Astrocyte of the spinal cord (primary cell): ENCODE measurements at places on chromosomes 6 and 20.

GRCh38 chr6:20722455-20722854 is 188.2 kb downstream of the CDKAL1 start:
- DNase-seq: no peak

DNA sequence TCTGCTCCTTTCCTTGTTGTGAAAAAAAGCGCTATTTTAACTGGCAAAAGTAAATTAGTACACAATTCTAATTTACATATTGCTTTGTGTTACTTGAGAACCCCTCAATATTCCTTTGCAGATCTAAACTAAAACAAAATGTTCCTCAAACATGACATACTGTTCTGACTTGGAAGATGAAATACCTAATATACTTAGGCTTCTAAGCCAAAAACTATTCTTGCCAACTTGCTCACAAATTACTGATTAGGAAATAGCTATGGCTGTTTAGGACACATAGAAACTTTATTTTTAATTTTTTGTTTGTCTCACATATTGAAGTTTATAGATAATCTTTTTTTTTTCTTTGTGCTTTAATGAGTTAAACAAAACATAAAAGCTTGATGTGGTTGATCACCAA is 542.2 kb downstream of the GRIK2 start:
- no peak for DNase-seq

- no peak for DNase-seq
These were observed 560.3 kb downstream of the BMP2 start for GRCh38 chr20:7327810-7328209.

DNA sequence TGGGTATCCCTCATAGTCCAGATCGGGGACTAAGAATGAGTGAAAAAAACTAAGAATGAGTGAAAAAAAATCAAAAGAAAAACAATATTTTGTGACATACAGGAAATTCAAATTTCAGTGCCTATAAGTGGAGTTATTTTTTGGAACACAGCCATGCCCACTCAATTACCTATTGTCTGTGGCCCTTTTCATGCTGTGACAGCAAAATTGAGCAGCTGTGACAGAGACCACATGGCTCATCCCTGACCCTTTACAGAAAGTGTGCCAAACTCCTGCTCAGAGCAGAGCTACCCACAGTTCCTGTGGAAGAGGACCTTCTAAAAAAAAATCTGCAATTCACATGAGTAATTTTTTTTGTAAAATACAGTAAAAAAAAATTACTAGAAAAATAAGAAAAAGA is 1.4 kb downstream of the NCR2 start:
- DNase-seq: no peak

DNA sequence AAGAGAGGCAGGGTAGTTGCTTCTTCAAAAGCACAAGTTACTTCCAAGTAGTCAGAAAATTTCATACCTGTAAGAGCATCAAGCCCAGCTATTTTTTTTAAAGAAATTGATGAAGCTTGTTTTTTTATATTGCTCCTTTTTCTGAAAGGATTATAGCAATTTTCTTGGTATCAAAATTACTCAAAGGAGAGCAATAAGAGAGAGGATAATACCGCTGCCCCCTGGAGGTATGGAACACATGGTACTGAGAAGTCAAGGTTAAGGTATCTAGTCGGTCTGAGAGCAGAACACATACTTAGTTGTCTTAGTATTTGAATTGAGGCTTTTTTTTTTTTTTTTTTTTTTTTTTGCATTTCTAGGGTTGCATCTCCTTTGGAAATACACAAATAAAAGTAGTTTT is 59.4 kb downstream of the ADGRF5 start:
- DNase-seq: no peak

GRCh38 chr20:60113024-60113724 is 155.0 kb downstream of the CDH26 start:
- no peak for DNase-seq

GRCh38 chr6:131399433-131399832 is 173.6 kb upstream of the ARG1 start:
- no peak for DNase-seq

DNA sequence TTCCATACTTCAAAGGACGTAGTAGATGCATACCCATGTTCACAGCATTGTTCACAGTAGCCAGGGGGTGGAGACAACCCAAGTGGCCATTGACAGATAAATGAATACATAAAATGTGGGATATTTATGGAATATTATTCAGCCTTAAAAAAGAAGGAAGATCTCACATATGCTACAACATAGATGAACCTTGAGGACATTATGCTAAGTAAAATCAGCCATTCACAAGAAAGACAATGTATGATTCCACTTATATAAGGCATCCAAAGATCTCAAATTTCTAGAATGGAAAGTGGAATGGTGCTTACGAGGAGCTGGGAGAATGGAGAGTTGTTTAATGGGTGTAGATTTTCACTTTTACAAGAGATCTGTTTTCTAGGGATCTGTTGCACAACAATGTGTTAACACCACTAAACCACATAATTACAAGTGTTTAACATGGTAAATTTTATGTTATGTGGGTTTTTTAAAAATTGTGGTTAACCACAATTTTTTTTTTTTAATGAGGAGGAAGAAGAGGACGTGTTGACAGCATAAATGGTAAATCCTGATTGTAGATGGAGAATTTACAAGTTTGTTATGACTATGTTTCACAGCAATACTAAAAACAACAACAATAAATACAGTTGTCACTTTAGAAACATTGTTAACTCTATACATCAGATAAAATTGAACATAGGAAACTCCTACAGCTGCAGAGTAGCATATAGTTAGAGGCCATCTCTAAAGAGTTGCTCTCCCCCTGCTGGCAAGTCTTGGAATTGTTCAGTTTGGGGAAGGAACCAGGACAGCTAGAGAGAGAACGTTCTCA is 41.6 kb downstream of the CCN2 start:
- peak; percentile 74 for DNase-seq

DNA sequence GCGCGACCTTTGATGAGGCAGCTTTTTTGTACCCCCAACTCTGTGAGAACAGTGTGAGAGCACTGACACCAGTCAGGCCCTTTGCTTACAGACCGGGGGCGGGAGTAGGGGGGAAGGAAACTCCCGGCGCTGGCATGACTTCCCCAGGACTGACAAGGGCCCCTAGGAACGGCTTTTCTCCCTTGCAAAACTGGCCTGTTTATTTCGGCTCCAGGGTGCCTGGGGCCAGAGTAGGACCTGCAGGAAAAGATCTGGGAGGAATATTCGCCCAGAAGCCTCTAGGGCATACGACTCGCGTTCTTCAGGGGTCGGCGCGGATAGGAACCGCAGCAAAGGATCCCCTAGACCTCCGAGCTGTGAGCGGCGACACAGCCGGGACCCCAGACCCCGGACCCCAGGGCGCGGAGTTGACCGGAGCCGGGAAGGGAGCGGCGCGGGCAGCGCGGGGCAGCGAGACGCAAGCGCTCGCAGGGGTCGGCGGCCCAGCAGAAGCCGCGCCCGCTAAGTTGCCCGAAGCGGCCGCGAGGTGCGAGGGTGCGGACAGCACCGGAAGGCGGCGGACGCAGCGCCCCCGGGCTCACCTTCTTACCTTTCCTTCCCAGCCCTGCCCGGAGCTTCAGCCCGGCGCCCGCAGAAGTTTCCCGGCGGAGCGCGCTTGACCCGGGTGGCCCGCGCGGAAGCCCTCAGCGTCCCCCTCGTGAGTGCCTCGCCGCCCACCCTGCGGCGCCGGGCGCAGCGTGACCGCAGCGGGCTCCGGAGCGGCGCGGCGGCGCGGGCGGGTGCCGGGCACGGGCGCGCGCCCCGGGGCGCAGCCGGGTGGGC is at the start of gene POPDC3:
Gene POPDC3, minus strand, starts transcription at position 771 of the 822 bp plus-strand sequence. CDS start 18,105 bp downstream, outside the sequence.
- peak; percentile 38 for DNase-seq

DNA sequence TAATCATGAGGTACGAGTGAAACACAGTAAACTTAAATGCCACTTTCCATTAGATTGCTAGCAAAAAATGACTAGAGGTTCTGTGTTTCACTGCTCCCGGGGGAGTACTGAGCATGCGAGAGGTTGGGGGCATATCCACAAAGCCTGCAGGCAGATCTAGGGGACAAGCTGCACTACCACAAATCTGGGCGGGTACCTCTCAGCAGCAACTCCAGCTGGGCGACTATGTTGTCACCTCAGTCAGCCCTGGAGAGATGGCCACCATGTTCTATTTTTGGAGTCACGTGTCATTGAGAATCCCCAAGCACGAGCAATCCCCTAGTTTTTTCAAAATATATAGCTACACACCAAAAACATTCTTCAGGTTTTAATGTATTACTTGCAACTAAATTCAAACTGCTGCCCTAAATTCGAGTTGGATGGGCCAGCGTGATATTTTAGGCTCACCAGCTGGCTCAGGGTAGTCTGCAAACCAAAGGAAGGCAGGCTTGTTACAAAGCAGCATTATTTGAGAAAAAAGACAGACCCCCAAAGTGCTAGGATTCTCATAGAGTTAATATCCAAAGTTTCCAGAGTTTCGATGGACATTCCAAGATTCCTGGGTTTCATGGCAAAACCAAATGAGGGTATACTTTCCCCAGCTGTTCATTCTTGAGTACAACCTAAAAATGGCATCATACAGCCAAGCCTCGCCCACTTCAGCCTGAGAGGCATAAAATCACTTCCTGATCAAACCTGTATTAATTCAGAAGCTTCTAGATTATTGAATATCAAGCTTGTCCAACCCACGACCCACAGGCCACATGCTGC is 24.1 kb upstream of the MYLIP start:
- no peak for DNase-seq

- peak; percentile 13 for DNase-seq
These were observed 170.3 kb upstream of the KCNG1 start for GRCh38 chr20:51193066-51193772.

GRCh38 chr6:33579828-33580714 is at the start of gene BAK1:
TSS of gene BAK1 (minus strand) at chr6:33580276. CDS start at chr6:33577604, 2,672 bp downstream.
- peak; percentile 93 for DNase-seq

GRCh38 chr6:75081921-75082320 is 123.9 kb downstream of the COL12A1 start:
- DNase-seq: peak; percentile 31

DNA sequence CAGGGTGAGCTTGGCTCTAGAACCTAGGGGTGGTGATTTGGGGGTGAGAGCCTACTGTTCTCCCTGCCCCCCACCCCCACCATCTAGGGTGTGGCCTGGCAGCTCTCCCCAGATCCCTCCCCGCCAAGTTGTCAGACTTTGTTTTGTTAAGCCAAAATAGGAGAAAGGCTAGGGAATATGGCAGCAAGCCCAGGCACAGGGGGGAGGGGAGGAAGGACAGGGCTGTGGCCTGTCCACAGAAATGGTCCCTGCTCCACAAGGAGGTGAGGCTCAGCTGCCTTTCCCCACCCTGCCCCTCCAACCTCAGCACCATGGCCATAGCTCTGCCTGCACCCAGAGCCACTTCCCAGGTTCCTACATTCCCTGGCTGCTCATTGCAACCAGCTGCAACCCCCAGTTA is 17.2 kb downstream of the SCUBE3 start:
- no peak for DNase-seq

DNA sequence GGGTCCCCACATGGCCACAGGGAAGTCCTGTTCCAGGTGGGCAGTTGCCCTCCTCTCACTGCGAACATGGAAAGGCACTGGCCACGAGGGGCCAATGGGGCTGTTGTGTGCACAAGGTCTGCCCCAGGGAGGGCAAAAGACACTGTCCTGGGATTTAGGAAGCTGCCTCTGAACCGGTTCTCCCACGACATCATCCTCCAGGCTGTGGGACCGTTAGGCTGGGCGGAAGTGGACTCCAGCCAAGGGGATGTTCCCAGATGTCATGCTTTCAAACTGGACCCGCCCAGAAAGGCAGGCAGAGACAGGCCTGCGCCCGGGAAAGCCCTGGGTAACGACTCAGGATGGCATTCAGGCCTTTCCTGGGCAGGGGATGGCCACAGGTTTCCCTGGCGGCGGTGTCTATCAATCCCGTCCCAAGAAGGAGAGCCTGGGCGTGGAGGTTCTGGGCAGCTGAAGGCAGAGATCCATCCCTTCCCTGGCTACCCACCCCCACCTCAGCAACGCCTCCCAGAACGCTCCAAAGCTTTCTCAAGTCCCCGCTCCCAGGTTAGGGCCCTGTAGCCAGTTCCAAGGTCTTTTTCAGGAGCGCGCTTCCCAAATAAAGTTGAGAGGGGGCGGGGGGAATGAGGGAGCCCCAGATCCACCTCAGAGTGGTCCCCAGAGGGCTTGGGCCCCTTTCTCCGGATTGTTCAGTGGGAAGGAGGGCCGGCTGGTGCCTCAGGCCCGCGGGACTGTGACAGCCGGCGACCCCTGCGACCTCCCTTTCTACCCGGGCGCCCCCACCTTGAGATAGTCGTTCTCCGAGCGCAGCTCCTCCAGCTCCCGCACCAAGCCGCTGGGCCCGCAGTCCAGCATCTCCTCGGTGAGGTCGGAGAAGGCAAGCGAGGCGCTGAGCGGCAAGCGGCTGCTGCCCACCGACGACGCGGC is 13.8 kb upstream of the TLDC2 start:
- peak; percentile 75 for DNase-seq

- DNase-seq: peak; percentile 7
These were observed 1.4 kb downstream of the SMAP1 start for GRCh38 chr6:70669133-70669532.

DNA sequence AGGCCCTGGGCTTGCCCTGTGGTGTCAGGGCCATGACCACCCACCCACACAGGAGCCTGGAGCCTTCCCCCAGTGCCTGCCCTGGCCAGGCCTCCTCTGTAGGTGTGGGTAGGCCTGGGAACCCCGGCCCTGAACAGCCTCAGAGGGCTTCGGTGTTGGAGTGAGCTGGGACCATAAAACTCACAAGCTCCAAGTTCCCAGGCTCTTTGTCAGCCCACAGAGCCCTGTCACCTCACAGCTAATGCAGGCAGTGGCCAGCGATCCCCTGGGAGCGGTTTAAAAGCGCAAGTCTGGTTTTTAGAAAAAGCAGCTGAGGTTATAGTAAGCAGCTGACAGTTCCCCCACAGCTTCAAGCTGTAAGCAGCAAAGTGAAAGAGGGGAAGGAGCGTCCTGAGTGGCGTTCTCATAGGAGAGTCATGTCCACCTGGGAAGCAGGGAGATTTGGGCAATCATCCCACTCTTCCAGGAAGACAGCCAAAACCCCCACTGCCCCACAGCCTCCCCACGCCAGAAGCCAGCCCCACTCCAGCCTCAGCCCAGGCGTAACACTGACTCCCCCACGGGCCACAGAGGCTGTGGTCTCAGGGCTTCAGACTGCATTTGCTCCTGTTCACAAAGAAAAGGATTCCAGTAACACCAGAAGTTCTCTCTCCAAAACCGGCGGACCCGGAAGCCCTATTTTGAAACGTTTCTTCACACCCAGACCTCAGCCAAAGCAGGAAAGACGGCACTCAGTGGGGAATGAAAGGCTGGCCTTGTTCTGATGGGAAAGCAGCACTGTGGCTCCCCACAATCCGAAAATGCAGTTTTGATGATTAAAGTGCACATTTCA is 34.3 kb upstream of the FOXC1 start:
- peak; percentile 50 for DNase-seq

DNA sequence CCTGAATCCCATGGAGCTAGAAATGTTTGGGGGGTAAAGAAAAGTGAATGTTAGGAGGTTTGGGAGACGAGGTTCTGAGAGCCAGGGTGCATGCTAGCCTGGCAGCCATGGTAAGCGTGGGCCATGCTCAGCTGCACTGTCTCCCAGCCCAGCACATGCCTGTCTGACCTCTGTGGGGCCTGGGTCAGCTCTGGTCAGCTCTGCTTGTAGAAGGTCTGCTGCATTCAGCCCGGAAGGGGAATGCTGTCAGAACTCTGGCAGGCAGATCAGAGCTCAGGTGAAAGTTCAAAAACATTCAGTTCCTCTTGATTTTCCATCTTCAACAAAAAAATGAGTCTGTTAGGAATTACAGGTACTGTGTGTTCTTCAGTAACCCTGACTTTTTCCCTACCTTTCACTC is 5.8 kb upstream of the GNRH2 start:
- DNase-seq: no peak

GRCh38 chr6:144624246-144624645 is 339.1 kb downstream of the UTRN start:
- no peak for DNase-seq

GRCh38 chr6:145069966-145070365 is 665.4 kb downstream of the EPM2A start:
- peak; percentile 18 for DNase-seq

- DNase-seq: peak; percentile 52
These were observed 241.7 kb upstream of the TAB2 start for GRCh38 chr6:149075616-149076354.
